Muscle of arm (tissue), 14 donors: ENCODE measurements at places on chromosomes 3 and 15.
A peak's percentile ranks its signal among the peaks of the same experiment; 100 is the strongest.

DNA sequence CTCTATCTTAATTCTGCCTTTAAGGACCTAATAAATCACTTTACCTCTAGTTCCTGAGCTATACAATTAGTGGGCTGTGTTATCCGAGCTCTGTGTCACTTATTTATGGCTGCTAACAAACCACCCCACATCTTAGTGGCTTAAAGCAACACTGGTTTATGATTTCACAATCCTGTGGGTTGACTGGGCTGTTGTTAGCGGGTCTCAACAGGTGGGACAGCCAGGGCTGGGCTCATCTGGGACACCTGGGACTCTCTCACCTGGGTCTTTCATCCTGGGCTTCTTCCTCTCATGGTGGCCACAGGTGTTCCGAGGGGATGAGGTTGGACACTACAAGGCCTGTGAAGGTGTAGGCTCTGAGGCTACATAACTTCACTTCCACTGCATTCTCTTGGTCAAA lies 35.8 kb upstream of the CHST2 start:
- no peak for DNase-seq

- DNase-seq: peak; percentile 70
These were observed 91.5 kb downstream of the ITPR1 start for GRCh38 chr3:4584456-4585249.

- DNase-seq: no peak
These were observed 28.1 kb upstream of the PROK2 start for GRCh38 chr3:71813073-71813472.

- no peak for DNase-seq
These were observed 23.6 kb downstream of the ZBTB38 start for GRCh38 chr3:141391991-141392316.

GRCh38 chr3:79985816-79986215 lies 218.0 kb upstream of the ROBO1 start:
- DNase-seq: no peak

GRCh38 chr3:185807445-185808068 lies 17.3 kb downstream of the IGF2BP2 start:
- DNase-seq: no peak

DNA sequence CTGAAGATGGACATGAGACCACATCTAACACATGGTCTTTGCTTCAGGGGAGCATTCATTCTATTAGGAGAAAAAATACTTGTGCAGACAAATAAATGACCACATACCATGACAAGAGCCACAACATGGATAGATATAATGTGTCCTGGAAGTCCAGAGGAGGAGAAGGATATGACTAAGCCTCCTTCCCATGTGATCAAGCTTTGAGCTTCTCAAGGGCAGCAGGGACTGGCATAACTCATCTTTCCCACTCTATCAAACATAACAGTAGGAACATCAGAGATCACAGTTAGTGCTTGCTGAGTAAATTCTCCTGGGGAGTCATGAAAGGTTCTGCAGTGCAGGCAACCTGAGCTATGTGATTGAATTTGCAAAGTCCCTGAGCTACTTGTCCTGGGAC lies 86.0 kb upstream of the LPP start:
- DNase-seq: no peak

DNA sequence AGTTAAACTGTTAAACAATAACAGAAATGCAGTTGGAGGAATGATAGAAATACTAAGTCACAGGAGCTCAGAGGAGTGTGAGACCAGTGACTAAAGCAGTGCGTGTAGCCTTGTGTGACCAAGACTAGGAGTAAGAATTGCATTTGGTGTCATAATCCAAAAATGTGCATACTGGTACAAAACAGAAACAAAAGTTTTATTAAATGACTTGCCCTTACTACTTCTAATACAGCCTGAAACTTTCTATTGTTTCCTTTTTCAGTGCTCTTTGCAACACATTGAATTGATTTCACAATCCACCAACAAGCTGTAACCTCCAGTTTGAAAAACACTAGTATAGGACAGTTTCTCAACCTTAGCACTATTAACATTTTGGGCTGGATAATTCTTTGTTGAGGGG lies 17.1 kb downstream of the SNX1 start:
- no peak for DNase-seq

DNA sequence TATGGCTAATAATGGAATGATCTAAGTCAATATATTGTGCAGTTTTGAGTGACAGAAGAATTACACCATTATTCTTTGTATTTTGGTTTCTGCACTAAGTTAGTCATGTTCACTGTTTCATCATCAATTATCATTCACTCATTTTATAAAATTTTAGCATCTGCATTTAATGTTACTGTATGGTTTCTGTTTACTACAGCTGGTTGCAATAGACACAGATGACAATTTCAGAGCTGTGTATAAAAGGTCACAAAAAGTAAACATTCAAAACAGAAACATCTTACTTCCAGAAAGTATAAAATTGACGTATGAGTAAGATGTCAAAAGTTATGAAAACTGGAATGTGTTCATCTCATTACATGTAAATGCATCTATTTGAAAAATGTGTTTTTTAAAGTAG lies 111.1 kb upstream of the GBE1 start:
- DNase-seq: no peak

GRCh38 chr15:80915472-80915871 lies 74.1 kb downstream of the MESD start:
- DNase-seq: no peak

GRCh38 chr3:118380576-118380975 lies 654.1 kb downstream of the IGSF11 start:
- DNase-seq: no peak

DNA sequence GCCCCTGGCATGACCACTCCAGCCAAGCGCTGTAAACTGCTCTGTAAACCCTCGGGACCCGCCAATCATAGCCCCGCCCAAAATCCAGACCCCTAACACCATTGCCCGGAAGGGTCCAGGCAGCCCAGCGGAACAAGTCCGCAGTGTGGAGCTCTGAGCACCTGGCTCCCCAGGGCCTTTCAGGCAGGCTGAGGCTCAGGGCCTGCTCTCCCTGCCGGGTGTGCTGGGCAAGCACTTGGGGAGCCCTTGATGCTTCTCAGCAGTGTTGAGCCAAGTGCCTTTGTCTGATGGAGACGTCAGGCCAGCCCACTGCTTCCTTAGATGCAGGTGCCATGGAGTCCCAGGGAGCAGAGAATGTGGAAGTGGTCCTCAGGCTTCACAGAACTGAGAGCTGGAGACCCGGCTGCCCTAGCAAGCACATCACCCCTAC lies 106.2 kb downstream of the TLE3 start:
- no peak for DNase-seq

- no peak for DNase-seq
These were observed 8.8 kb upstream of the MINDY2 start for GRCh38 chr15:58762285-58762684.

DNA sequence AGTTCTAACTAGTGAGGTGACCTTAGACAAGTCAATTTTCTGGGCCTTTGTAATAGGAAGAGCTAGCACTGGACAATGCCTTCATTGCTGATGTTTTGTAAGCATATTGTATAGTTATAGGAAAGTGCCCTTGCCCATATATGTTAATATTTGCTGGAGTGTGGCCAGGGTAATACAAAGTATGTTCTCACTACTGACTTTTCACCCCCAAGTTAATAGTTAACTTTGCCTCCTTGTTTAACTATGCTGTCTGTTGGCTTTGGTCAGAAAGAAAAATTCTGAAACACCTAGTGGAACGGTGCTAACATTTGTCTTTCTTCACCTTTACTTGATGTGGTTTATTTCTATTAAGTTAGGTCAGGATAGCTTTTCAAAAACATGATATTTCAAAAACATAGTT lies 287.4 kb upstream of the CTNNB1 start:
- DNase-seq: no peak

DNA sequence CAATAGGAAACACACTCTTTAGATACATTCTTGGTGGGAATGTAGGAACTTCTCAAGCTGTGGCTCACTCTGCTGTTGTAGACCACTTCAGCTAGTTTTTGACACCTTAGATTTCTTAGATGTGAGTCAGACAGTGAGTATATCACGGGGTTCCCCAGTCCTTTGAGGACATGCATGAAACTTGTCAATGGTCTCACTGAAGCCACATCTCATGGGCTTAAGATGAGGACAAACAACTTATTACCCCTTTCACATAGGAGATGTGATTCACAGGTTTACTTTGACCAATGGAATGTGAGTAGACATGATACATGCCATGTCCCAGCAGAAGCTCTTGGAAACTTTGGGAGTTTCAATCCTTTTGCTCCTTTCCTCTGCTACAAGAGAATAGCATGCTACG lies 325.5 kb downstream of the CHST2 start:
- DNase-seq: no peak

DNA sequence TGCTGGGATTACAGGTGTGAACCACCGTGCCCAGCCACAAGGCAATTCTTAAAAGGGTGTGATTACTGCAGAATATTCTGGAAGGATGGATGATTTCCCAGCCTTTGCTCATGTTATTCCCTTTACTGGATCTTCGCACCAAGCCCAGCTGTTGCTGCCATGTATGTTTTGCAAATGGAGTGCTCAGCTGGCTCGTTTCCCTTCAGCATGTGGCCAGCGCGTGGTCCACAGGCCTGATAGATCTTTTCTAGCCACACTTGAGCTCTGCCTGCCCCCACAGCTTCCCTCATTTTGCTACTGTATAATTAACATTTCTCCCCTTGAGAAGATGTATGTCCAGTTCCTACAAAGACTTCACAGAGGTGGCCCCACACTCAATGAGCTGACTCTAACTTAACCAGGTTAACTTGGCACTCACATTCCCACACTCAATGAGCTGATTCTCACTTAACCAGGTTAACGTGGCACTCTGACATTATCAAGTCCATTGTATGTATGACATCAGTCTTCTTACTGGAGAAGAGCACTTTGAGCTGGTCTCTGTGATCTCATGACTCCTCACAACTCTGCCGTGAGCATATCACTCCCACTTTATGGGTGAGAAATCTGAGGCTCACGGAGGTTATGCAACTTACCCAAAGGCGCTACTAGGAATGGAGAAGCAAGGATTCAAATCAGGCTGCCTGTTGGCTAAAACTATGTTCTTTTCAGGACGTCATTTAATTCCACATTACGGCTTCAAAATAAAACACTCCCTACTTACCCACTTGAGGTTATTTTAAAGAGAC lies 49.2 kb downstream of the TM4SF4 start:
- DNase-seq: no peak

DNA sequence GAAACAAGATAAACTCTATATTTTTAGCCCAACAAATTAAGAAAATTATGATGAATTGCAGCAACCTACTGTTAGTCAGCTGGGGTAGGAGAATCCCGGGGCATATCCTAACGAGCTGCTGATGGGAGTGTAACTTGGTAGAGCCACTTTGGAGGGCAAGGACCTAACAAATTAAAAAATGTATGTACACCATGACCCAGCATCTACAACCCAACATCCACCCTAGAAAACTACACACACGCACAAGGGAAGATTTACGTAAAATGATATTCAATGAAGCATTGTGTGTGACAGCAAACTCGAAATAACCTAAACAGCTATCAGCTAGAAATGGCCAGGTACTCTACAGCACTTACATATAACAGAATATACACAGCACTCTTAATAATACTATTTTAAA lies 1.9 kb downstream of the BCL2A1 start:
- no peak for DNase-seq

DNA sequence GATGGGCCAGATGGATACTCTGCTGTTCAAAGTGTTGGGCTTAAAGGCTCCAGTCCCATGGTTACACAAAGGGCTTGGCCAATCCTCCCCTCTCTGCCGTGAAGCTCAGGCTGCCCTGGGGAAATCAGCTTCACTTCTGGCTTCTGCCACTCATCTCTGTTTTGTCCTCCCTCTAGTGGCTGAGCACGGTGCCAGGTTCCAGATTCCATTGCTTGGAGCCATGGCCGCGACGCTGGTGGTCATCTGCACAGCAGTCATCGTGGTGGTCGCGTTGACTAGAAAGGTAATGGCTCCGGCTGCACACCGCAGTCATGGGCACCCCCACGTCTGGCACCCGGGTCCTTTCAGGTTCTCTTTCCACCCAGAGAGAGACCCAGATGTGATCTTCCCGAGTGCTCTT lies 5.6 kb downstream of the TIGIT start:
- no peak for DNase-seq

DNA sequence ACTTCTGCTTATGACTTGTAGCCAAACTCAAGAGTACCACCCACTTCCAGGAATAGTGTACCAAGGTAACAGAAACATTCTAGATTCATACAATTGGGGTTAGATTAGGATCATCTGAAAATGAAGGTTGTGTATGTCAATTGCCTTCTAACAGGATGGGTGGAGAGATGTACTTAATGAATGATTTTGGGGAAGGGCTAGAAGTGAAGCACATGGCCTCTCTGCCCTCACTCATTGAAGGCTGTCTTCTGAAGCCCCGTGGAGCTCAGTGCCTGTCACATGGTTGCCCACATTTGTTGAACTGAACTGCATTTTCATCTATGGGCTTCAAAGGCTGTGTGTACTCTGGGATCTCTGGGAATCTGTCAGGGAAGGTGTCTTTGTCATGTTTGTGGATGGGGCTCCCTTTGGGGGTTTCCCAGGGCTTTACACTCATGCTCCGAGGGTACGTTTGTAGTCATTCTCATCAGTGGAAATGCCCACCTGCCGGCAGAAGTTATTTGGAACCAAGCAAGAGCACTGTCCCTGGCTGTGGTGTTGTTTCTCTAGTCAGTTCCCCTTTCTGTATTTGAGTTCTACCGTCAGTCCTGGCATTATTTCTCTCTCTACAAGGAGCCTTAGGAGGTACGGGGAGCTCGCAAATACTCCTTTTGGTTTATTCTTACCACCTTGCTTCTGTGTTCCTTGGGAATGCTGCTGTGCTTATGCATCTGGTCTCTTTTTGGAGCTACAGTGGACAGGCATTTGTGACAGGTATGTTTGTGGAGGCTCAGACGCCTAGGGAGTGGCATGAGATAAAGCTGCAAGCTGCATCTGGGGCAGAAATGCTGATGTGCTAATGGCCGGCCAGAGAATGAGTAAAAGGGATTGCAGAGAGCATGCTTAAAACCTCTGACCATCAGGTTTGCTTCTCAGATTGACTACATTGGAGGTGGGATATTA lies 22.4 kb downstream of the CD86 start:
- DNase-seq: no peak

- DNase-seq: no peak
These were observed 103.2 kb upstream of the SLCO2A1 start for GRCh38 chr3:134132961-134133360.

- DNase-seq: no peak
These were observed 1.6 kb upstream of the P3H2 start for GRCh38 chr3:190122198-190122771.

DNA sequence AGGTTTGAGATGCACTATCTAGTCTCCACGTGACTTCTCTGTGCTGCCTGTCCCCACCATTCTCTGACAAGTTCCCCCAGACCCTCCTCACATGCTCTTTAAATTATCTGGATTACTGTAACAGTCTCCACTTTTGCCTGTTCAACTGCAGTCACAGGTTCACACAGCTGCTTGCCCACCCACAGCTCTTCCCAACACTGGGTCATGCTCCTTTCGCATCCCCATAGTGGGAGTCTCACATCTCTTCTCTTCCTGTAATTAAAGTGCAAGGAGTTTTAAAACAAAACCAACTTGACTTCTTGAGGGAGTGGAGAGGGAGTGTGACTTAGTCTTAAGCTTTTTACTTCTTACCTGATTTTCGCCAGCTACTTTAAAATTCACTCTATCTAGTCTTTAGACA lies 178.8 kb downstream of the PLCL2 start:
- no peak for DNase-seq
